Activated CD4-positive, alpha-beta T cell treated with anti-CD3 and anti-CD28 coated beads for 24 hours (primary cell): ENCODE measurements at places on chromosomes 16 and 17.

DNA sequence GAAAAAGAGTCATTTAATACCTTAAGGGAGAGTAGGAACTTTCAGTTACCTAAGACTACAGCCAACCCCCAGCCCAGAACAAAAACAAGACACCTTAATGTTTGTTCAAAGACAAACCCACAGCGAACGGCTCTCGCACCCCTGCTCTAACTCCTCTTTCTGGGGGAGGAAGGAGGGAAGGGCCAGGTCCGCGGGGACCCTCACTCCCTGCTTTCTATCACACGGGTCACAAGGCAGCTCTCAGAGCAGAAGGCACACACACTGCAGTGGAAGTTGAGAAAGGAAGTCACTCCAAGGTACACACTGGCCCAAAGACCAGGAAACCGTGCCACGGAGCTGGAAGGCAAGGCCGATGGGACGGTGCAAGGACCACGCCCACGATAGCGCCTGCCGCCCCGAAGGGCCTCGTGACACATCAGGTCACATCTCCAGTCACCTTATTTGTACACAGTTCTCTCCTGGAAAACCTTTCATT is 10.0 kb downstream of the LITAFD start:
- no peak for DNase-seq

- DNase-seq = no peak
Observed at GRCh38 chr16:10564591-10564990, 15.8 kb downstream of the EMP2 start.

DNA sequence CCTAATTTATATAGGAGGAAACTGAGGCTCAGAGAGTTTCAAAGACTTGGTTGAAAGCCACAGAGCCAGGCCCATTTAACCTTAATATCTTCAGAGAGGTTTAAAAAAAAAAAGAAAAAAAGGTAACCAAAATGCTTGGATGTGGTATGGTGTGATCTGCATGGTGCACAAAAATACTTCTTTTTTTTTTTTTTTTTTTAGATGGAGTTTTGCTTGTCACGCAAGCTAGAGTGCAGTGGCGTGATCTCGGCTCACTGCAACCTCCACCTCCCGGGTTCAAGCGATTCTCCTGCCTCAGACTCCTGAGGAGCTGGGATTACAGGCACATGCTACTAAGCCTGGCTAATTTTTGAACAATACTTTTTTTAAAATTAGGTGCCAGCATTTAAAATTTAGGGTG is 101.8 kb downstream of the XYLT1 start:
- DNase-seq = no peak

GRCh38 chr16:56898847-56899246 is 33.1 kb upstream of the HERPUD1 start:
- no peak for DNase-seq

DNA sequence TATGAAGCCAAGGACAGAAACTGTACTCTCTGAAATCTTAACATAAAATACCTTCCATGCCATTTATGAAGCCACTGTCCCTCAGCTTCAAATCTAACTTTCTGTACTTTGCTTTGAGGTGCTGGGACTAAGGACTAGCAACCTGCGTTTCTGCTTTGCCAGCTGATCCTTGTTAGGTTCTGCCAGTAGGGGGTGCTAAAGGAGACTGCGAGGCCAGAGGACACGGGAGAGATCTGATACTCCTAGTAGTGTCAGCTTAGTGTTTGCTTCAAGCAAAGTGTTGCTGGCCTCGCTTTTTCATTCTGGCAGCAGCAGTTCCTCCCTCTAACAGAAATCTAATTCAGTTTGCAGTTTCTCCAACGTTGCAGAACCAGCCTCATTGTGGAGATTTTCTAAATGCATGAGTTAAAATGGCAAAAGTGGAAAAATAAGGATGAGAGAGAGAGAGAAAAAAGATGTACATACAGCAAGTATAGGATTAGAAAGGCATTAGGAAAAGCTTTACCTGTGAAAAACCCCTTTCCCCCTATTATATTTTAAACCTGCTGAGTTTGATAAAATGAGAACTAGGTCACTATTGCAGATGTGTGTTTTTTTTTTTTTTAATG is 297.5 kb downstream of the CA10 start:
- DNase-seq = no peak

DNA sequence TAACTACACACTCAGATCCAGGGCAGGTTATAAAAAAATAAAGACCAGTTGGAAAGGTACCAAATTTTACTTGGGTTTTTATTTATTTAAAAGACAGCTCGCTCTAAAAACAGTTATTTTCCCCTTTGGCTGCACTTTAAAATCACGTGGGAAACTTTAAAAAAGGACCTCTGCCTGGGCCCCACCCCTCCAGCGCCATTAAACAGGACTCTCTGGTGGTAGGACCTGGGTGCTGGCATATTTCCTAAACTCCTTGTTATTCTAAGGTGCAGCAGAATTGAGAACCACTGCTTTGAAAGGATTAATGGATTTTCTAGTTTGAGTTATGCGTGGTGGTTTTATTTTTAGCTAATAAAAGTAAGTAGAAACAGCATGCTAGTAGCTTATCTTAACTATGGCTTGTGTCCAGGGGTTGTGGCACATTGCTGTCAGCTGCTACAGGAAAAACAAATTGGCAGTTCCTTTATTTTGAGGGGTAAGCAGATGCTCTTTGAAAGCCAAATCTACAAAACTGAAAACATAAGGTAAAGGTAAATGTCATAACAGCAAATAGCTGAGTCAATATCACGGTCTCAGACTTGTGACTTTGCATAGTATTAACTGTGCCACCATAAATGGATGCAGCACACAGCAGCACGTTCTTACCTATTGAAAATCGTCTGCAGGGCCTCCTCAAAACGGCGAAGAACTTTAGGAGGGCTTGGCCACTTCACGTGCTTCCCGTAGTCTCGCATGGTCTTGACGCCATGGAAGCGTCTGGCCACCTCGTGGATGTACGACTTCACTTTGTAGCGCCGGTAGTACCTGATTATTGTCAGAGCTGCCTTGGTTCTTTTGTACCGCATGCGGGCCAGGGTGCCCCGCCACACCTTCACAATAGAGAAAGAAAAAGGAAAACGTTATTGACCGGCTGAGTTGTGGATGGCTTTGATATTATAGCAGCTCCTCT is 172.0 kb downstream of the CDK5R1 start:
- no peak for DNase-seq

DNA sequence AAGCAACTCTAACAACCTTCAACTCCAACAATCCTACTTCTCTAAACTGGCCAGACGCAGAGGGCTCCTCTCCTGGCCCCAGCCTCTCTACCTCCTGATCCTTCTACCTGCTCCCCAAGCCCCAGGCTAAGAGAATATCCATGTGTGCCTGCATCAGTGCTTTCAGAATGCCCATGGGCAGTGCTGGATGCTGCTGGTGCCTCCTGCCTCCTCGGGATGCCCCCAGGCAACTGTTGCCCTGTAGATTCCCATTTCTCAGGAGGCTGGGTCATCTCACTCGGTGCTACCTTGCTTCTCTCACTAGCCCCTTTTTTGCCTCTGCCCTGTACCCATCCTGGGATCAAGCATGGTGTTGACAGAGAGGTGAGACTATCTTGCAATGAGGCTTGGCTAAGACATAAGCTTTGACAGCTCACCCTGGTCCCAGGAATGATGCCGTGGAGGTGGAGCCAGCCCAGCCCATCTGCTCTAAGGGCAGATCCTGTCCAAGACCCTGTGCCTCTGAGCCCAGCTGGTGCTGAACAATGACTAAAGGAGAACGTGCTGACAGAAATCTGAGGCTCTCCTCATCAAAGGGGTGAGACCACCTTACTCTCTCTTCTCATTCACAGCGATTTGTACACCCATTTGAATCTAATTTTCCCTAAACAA is 19.4 kb upstream of the SUPT4H1 start:
- DNase-seq = no peak

- no peak for DNase-seq
Observed at GRCh38 chr17:62780269-62780668, 27.8 kb downstream of the MARCHF10 start.

DNA sequence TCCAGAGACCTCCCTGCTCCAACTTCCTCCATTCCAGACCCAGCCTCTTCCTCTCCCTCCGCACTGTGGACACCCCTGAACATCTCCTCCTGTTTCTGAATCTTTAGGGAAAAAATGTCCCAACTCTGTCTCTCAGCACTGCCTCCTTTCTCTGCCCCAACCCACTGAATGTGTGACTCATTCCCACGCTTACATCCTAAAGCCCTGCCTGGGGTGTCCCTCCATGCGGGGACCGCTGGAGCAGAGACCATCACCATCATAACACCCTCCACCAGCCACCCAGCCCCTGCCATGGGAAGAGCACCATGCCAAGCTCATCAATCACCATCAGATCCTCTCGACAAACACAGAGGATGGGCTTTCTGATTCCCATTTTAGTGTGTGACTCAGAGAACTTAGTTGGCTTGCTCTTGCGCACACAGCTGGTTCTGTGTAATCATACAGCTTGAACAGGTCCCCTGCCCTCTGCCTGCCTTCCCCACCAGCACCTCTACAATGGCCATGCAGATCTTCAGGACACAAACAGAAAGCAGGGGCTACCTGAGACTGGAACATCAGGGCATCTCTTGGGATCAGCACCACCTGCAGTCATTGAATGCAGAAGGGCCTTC is 10.7 kb downstream of the RPRML start:
- no peak for DNase-seq

DNA sequence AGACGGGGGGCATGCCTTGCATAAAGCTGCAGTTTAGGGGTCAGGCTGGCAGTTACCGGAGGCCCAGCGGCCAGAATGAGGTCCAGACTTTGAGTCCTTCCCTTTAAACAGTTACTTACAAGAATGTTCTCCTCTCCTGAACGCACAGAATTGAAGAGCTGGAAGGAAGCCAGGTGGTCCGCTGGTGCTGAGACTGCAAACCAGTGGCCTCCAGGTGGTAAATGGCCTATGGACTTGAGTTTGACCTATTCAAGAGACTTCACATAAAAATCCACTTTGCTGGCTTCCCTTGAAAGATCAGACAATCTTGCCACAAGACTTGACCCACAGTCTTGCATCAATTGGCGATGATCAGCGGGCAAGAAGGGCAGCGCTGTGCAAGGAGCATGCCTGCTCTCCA is 14.7 kb upstream of the SEZ6 start:
- DNase-seq = no peak

DNA sequence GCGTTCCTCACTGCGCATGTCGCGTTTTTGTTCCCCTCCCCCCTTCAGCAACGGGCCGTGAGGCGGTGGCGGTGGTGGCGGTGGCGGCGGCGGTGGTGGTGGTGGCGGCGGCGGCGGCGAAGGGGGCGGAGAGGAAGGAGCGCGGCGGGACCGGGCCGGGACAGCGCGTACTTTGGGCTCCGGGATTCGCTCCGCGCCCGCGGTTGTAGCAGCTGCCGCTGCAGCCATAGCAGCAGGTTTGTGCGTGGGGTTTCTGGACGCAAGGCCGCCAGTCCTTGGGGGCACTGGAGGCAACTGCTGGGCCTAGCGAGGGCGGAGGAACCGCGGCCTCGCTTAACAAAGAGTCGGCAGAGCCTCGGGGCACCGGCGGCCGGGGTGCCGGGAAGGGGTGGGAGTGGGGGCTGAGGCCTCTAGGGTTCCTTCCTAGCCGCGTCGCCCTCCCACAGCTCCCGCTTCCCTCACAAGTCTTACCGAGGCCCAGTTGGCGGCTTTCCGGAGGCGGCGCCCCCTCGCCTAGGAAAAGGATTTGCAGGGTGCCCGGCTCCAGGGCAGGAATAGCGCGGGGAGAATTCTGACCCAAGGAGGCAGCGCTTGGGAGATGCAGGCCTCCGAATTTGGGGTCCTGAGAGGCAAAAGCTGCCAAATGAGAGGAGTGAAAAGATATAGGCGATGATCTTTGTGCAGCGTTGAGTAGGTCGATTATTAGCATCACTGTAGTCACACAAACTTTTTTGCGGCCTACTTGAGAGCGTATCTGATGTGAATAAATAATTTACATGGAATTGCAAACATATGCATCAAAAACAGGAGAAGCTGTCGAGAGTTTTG is at the start of gene DDX42:
TSS of gene DDX42 (plus strand) at position 30 of the 828 bp plus-strand sequence. CDS start 12,880 bp downstream, outside the sequence.
- DNase-seq = no peak

DNA sequence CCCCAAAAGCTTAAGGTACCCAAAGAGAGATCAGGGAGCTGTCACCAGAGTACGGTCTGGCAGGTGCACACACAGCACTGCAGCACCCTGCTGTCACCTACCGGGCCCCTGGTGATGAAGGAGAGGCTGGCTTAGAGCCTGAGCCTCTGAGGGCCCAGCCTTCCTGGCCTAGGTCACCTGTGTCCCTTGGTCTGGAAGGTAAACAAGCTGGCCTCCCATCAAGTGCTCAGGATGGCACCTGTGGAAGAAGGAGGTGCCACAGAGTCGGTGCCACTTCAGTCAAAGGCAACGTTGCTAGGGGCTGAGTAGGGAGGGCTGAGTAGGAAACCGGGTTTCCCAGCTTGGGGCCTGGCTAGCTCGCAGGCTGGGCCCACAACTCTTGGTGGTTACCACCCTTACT is 70.7 kb downstream of the COG7 start:
- DNase-seq = no peak

DNA sequence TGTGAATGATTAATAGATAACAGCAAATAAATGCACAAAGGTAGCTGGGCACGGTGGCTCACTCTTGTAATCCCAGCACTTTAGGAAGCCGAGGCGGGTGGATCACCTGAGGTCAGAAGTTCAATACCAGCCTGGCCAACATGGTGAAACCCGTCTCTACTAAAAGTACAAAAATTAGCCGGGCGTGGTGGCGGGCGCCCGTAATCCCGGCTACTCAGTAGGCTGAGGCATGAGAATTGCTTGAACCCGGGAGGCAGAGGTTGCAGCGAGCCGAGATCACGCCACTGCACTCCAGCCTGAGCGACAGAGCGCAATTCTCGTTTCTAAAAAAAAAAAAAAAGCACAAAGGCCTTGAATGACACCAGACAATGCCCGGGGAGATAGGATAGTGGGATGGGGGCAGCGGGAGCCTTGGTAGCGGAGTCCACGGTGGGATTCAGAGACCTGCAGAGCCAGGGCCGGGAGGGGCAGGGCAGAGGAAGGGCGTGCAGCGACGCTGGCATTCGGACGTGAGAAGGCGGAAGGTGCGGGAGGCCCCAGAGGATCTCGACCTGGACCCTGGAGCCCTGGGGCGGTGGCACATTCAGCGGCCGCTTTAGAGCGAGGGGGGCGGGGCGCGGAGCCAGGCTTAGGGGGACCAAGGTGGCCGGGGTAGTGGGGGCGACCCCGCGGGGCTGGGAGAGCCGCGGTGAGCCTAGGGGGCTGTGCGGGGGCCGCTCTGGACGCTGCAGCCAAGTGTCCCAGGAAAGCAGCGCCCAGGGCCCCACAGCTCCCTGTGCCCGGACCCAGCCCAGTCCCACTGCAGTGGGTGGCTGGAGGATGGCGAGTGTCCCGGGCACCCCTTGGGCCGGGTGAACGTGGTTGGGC is 999 bp upstream of the FLYWCH2 start:
- DNase-seq = no peak
